Cerebellar nuclear complex (tissue), 1 donor: ENCODE measurements at places on chromosomes 4 and X.

DNA sequence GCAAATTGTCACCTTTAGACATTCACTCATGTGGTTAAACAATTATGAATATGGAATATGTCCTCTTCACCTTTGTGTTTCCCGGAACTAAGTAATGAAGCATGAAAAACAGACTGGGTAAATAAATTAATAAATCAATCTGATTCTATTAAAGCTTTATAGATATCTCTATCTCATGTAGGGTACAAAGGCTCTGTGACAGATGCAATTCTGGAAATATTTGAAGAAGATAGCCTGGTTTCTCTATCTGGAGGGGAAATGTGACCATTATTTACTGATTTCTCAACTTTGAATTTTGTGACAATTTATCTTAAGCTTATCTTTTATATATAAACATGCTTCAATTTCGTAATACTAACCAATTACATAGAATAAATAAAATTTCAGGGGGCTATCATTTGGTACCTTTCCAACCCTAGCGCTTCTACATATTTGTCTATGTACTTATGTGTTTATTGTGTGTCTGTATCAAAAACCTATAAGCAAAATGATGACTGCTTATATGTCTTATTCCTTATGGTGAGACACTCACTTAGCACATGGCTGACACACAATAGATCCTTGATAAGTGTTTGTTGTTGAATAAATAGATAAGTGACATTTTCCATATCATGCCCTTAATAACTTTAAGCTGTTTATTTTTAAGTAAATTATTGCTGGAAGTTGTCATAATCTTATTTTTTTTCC is 9.9 kb downstream of the CTSO start:
- DNase-seq: no peak

DNA sequence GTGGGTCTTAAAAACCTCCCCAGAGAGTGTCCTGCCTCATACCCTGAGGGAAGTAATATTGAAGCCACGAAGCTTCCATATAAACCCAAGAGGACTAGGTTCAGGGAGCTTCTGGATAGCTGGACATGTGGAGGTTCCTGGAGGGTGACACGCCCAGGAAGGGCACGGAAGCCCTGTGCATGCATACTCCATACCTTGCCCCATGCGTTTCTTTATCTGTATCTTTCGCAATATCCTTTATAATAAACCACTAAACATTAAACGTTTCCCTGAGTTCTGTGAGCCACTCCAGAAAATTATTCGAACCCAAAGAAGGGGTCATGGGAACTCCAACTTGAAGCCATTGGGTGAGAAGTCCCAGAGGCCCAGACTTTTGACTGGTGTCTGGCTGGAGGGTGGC is 45.7 kb upstream of the HPF1 start:
- no peak for DNase-seq

- DNase-seq: no peak
Measured at GRCh38 chrX:18410038-18410437, 15.4 kb upstream of the CDKL5 start.

DNA sequence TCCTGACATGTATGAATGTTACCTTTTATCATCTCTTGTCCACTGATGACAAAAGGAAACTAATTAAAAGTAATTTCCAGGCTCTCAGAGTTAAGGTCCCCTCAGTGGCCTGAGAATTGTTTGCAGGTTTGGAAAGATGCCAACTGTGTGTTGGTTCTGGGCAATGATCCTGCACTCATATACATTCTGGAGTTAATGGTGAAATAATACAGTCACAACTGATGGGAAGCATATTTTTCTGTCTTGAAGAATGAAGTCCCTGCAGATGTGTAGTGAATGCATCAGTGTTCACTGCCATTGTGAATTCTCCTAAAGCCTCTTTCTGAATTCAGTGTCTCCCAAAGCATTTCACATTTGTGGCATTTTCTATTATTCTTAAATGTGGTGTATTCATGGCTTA is 238.1 kb upstream of the PPP1R2C start:
- no peak for DNase-seq

- DNase-seq: no peak
Measured at GRCh38 chr4:178083968-178084367, 641.7 kb upstream of the AGA start.

GRCh38 chr4:128916832-128917231 is 107.3 kb downstream of the JADE1 start:
- no peak for DNase-seq

GRCh38 chr4:137430171-137430570 is 102.1 kb downstream of the PCDH18 start:
- DNase-seq: no peak
